ENCODE measurements at places on chromosomes 2 and 18. TPM values are rescaled to one million over a fixed set of nuclear protein-coding genes. Genes with fewer than 3 reads are reported as not detected.

DNA sequence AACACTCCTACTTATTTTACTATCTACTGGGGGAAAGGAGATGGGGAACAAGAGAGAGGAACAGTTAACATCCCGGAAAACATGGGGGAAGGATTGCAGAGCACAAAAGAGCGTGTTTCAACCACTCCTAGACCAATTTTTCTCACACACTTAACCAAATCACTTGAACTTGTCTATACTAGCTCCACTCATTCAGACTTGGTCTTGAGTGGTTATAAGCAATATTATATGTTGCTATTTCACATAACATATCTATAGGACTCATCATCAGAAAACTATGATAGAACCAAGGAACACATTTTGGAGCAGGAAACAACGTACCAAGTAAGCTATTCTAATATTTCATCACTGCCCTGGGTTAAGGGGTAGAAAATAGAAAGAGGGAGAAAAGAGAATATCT lies 31.5 kb downstream of the SLC25A12 start:
- H3K27me3 ChIP-seq = no peaks in the 10 kb centered on the region
- no peak overlapping the region for H3K27ac ChIP-seq
- peaks cover 5% of the 10 kb centered on the region for H3K4me1 ChIP-seq

GRCh38 chr2:171788316-171788993 lies 101.2 kb downstream of the DYNC1I2 start:
- DNase-seq = no peak
- no peak overlapping the region for H3K4me3 ChIP-seq
- no peaks in the 10 kb centered on the region for H3K27me3 ChIP-seq
- H3K36me3 ChIP-seq = no peaks in the 10 kb centered on the region

DNA sequence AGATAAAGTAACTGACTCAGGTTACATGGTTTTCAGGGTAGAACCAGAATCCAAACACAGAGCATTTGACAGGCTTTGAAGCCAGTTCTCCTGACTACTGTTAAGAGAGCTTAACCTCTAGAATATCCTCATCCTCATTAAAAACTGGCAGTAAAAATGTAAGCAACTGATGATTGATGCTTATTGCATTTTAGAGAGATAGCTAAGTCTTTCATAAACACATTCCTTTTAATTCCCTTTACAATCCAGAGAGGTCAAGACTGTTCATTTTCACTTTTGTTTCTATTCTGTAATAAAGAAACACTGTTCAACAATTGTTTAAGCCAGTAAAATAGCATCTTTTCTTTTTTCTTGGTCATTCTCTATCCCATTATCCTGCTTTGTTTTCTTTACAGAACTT lies 53.9 kb upstream of the RAB27B start:
- H3K27ac ChIP-seq = no peak overlapping the region
- no peak overlapping the region for H3K4me3 ChIP-seq
- peaks cover 3% of the 10 kb centered on the region for H3K4me1 ChIP-seq
- no peaks in the 10 kb centered on the region for H3K27me3 ChIP-seq

- H3K4me3 ChIP-seq = no peak overlapping the region
- no peaks in the 10 kb centered on the region for H3K36me3 ChIP-seq
- no peak overlapping the region for H3K27ac ChIP-seq
- H3K4me1 ChIP-seq = no peaks in the 10 kb centered on the region
- no peak for DNase-seq
Observed at GRCh38 chr2:127844973-127845372, 13.0 kb downstream of the POLR2D start.

GRCh38 chr2:134772493-134773169 lies 53.8 kb upstream of the TMEM163 start:
- DNase-seq = no peak
- no peak overlapping the region for H3K4me3 ChIP-seq
- H3K4me1 ChIP-seq = peaks cover 2% of the 10 kb centered on the region
- no peaks in the 10 kb centered on the region for H3K27me3 ChIP-seq
- H3K27ac ChIP-seq = no peak overlapping the region
- H3K36me3 ChIP-seq = no peaks in the 10 kb centered on the region

DNA sequence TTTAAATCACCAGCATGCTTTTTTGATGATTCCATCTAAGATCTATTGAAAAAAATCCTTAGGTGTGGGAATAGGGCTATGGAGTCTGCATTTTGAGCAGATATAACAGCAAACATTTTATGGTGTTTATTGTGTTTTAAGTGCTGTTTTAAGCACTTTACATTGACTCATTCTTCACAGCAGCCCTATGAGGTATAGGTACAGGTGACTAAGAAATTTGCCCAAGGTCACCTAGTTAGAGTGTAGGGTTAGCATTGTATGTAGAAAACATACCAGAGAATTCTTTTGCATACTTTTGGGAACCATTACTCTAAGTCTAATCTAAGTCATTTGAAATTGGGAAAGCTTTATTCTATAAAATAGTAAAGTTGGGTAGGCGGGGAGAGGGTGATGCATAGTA lies 31.3 kb downstream of the PPM1B start:
- no peaks in the 10 kb centered on the region for H3K4me1 ChIP-seq
- H3K27ac ChIP-seq = no peak overlapping the region
- no peaks in the 10 kb centered on the region for H3K36me3 ChIP-seq
- no peaks in the 10 kb centered on the region for H3K27me3 ChIP-seq
- H3K4me3 ChIP-seq = no peak overlapping the region

MC5R gene
- total RNA-seq = not detected

ECEL1 gene
- total RNA-seq = 40.3 TPM

COLEC12 gene
- total RNA-seq = 9.9 TPM
